Right lung (tissue), 10 donors: ENCODE measurements at places on chromosomes 5 and 9. TPM values are rescaled to one million over a fixed set of nuclear protein-coding genes. Genes with fewer than 3 reads are reported as not detected.

DNA sequence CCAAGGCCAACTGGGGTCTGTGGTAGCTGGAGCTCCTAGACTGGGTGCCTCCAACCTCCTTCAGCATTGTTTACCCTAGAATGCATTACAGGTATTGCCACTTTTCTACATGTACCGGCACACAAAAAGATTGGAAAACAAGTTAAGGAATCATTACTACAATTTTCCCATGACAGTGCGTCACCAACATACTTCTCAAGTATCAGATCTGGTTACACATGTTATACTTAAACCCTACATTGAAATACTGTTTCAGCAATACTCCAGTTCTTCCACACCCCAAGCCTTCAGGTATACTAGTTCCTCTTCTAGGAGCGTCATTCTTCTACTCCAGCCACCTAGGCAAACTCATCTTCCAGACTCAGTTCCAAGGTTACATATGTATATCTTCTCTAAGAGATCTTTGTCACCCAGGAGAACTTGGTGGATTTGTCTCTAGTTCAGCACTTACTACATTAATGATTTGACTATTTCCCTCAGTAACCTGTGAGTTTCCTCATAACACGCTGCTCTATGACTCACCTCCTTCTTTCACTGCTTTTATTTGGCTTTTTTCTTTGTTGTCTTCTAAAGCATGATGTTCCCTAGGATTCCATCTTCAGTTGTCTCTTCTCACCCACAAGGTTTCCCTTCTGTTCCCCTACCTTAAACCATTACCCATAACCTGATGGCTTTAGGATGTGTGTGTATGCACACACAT lies 217.0 kb downstream of the AP3B1 start:
- DNase-seq = no peak

DNA sequence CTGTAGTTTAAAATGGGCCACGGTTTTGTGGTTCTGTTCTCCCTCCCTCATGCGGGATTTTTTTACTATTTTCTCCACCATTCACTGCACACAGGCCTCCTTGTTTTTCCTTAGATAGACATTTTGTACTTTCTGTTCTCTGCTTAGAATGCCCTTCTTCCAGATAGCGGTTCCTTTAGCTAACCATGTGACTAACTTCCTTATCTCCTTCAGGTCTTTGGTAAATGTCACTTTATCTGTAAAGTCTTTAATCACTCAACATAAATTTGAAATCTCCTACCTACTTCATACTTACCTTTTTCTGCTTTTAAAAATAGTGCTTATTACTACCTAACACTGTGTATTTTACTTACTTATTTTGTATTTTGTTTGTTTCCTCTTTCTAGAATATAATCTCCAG lies 15.0 kb downstream of the FER start:
- no peak for DNase-seq

- DNase-seq = no peak
Observed at GRCh38 chr5:145913701-145914100, 22.7 kb upstream of the SH3RF2 start.

DNA sequence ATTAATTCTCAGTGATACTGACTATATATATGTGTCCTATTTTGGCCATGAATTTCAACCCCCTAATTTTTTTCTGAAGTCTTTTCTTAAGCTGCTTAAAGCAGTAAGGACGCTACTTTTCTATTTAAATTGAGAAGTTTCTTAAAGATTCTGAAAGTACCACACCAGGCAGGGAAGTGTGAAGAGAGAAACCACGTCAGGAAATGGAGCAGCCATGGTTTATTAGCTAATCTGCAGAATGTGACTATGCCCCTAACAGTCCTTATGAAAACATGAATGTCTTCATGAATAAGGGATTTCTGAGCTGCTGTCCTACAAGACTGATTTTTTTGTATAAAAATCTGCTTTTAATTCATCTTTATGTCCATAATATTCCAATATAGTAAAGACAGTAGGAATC lies 1724.3 kb upstream of the C9orf72 start:
- DNase-seq = no peak

SV2C gene
- polyA plus RNA-seq = 0.53 TPM
